ENCODE measurements at places on chromosomes 6 and 20. TPM values are rescaled to one million over a fixed set of nuclear protein-coding genes. Genes with fewer than 3 reads are reported as not detected.

OR2B6 gene
- not detected for total RNA-seq

C20orf202 gene
- 0.22 TPM for total RNA-seq

SMAP1 gene
- 27.6 TPM for total RNA-seq

HUS1B gene
- 1.1 TPM for total RNA-seq

C6orf58 gene
- total RNA-seq, result not detected

PAX1 gene
- not detected for total RNA-seq

IL17A gene
- not detected for total RNA-seq

PACRG gene
- 0.44 TPM for total RNA-seq

SLC26A8 gene
- total RNA-seq, result 0.80 TPM

VGLL2 gene
- not detected for total RNA-seq

DSP gene
- 77.0 TPM for total RNA-seq

ATP6V1G2 gene
- 2.7 TPM for total RNA-seq

OR2H1 gene
- total RNA-seq, result not detected

WFDC5 gene
- not detected for total RNA-seq

KCNK16 gene
- total RNA-seq, result not detected

POM121L2 gene
- 0.16 TPM for total RNA-seq

PLAGL2 gene
- 21.4 TPM for total RNA-seq

JPH2 gene
- total RNA-seq, result 0.81 TPM

CST4 gene
- not detected for total RNA-seq

KHDRBS2 gene
- 0.76 TPM for total RNA-seq

HSPA1L gene
- 1.9 TPM for total RNA-seq

DNA sequence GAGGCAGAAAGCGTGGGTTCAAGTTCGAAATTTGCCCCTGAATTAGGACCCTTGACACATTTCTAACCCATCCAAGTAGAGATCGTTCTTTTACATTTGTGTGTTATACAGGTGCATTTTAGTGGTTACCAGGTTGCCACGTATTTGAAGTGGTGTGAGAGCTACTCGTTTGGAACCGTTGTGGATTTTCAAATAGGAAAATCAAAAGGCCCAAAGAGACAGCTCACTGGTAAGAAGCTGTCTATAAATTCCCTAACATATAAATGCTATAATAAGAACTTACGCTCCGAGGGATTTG lies 1.6 kb upstream of the REV3L start:
- DNase-seq, result no peak

- DNase-seq, result no peak
Observed at GRCh38 chr6:125480571-125480970, 178.8 kb upstream of the HDDC2 start.

DNA sequence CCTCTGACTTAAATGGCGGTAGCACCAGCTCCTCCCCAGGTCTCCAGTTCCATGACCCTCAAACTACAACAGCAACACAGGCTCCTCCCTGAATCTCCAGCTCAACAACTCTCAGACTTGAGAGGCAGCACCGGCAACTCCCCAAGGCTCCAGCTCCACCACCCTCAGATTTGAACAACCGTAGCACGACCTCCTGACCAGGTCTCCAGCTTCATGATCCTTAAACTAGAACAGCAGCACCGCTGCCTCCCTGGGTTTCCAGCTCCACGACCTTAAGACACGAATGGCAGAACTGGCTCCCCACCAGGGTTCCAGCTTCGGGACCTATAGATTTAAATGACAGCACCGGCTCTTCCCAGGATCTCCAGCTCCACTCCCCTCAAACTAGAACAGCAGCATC lies 325.8 kb downstream of the PREX1 start:
- no peak for DNase-seq

GRCh38 chr20:19451231-19451922 lies 238.9 kb downstream of the SLC24A3 start:
- DNase-seq, result no peak

GRCh38 chr6:40998661-40999060 lies 40.4 kb downstream of the UNC5CL start:
- DNase-seq, result no peak

DNA sequence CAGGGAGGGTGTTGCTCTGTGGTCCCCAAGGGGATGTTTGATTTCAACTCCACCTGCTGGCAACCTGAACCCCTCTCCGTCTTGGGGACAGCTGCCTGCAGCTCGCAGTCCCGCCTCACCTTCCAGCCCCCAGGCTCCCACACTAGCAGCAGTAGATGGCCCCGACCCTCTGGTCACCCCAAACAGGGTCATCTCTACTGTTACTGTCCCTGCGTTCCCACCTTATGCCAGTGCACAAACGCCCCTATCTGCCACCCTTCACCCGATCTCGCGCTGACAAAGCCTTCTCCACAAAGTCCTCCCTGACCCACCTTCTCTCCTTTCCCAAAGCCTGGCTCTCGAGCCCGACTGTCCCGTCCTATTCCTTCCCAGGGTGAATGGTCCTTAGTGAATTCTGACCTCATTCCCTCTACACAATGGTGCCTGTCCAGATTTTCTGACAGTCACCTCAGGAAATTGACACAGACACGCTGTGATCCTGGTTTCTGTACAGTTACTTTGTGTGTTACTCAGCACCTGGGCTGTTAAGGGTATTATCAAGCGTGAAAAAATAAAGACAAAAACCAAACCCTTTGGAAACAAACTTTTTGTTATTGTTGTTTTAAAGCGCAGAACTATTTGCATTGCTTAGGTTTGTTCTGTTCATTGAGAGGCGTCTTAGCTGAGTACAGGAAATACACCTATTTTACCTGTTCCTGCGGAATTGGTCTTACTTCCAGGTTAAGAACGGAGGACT lies 728 bp downstream of the FUT9 start:
- no peak for DNase-seq

DNA sequence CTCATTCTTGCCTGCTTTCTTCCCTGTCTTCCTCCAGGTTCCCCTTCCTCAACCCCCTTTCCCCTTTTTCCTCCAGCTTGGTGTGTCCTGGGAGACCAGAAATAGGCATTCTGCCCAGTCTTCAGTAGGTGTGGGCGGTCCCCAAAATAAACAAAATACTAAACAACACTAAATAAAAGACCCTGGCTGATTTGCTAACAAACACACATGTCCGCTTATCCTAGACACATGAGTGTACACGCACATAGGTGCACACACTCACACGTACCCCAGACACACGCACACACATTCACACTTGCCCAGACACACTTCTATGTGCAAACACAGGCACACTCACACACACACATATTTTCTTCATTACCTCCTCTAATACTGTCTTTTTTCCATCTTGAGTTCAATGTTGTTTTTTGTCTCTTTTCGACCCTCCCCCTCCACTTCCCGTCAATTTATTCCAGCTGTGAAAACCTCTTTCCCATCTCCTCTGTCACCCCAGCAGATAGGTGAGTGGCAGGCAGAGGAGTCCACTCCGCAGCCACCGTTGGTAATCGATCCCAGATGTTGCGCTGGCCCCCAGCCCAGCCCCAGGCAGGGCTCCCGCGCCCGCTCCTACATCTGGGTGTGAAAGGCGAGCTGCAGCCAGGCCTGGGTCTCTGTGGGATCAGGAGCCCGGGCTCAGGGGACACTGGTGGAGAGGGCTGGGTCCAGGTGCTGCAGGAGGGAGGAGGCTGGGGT lies 56.9 kb upstream of the FOXP4 start:
- peak; percentile 41 for DNase-seq

- DNase-seq, result peak; percentile 52
Observed at GRCh38 chr20:56843817-56844216, 214.7 kb downstream of the TFAP2C start.

DNA sequence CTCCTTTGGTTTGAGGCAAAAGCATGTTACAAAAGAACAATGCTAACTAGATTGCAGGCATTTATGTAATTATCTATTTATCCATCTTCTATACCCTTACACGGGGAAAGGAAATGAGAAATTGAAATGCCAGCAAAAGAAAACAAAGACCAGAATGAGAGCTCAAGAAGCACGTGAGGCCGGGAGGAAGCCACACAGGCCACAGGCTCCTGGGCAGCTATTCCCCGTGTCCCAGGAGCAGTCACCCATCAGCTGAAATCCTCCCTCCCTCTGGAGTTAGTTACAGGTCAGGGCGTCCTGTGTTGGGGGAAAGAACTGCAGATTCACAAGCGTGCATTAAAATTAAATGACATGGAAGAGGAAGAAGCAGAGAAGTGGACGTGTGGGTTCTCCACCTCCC lies 64.7 kb upstream of the RPS6KA2 start:
- DNase-seq, result no peak

- no peak for DNase-seq
Observed at GRCh38 chr20:13331536-13331935, 110.5 kb downstream of the ISM1 start.

GRCh38 chr6:53894091-53894490 lies 99.3 kb downstream of the LRRC1 start:
- no peak for DNase-seq

DNA sequence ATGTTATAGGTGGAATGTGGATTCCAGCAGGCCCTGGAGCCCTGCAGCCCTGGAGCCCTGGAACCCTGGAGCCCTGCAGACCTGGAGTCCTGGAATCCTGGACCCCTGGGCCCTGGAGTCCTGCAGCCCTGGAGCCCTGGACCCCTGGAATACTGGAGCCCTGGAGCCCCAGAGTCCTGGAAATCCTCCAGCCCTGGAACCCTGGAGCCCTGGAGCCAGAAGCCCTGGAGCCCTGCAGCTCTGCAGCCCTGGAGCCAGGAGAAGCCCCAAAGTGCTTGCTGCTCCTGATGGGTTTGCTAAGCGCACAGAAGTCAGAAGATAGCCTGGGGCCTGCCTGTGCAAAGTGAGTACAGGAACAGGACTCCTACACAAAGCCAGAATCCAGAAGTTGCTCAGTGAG lies 223.1 kb upstream of the PDE10A start:
- DNase-seq, result no peak

DNA sequence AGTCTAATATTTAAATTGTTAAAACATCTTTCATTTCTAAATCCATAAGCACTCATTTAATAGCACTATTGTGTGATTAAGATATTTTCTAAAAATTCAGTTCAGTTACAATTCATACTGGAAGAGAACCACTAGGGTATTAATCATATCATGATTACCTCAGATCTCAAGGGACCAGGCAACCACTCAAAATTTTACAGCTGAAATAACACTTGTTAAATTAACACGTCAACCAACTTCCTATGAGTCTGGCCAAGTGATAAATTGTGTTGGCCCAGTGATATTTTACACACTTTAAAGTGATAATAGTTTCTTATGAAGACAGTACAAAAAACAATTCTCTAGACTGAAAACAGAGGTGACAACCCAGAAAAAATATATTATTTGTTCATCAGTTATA lies 869.0 kb upstream of the ADGRB3 start:
- no peak for DNase-seq

DNA sequence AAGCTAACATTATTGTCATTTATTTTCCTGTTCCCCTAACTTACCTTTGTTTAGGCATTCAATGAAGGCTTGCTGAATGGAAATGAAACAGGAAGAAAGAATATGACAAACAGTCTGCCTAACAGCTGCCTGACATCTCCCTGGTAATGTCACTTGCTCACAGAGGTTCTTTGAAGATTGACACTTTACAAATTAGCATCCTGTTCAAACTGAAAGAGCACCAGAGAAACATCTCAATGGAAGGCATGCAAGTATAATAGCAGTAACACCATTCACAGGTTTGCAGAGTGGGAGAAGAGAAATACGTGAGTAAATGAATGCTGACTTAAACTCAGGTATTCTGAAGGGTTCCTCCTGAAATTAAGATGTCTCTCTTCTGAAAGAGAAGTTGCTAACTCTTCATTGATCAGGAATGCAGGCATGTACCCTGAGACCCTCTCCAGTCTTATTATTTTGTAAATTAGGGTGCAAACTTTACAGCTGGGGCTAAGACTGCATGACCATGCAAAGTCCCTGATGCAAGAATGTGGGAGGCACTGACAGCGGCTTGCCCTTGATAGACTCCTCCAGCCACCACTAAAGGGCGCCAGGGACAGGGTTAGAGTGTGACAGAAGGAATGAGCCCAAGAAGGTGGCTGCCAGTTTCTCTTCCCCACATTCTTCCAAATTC lies 1.3 kb upstream of the SMLR1 start:
- peak; percentile 46 for DNase-seq

- DNase-seq, result no peak
Observed at GRCh38 chr6:35674594-35674993, 14.1 kb downstream of the FKBP5 start.

DNA sequence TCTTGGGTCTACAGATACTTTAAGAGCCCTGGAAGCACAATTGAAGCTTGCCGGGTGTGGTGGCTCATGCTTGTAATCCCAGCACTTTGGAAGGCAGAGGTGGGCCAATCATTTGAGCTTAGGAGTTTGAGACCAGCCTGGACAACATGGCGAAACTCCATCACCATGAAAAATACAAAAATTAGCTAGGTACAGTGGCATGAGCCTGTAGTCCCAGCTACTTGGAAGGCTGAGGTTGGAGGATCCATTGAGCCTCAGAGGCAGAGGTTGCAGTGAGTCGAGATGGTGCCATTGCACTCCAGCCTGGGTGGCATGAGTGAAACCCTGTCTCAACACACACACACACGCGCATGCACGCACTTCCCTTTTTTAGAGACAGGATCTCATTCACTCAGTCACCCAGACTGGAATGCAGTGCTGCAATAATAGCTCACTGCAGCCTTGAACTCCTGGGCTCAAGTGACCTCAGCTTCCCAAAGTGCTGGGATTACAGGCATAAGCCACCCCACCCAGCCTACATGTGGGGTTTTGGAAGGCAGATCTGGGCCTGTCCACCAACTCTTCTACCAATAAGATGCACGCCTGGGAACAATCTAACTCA lies 182.5 kb upstream of the JARID2 start:
- DNase-seq, result no peak

- DNase-seq, result no peak
Observed at GRCh38 chr6:52724042-52724405, 39.3 kb downstream of the GSTA2 start.

DNA sequence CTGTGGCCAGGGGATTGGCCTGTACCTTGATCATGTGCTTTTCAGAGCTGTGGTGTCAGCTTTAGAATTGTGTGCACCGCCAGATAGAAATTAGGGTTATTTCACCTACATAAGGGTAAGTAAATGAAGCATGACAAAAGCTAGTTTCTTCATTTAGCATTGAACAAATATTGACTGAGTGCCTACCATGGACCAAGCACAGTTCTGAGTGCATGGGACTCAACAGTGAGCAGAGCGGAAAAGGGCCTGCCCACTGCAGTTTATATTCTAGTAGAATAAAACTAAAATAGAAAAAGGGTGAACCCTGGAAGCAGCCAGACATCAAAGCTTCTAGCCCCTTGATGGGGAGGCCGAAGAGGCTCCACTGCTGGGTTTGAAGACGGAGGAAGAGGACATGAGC lies 25.6 kb downstream of the ECT2L start:
- DNase-seq, result no peak

DNA sequence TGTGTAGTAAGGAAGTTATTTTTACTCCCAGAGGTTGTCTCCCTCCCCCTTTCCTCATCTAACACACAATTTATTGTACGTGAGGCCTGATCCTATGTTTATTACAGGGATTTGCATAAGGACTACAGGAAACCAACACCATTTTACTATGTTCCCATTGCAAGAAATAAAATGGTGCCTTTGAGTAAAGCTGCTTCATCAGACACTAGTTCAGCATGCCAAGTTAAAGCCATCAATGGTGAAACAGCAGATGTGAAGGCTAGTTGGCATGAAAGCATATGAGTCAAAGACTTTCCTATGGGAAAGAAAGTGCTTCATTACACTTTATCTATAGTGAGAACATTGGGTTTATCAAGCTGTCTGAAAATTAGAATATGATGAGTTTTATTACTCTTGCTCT lies 543.0 kb downstream of the GRIK2 start:
- no peak for DNase-seq

GRCh38 chr6:41673704-41674000 lies 35.4 kb downstream of the MDFI start:
- DNase-seq, result no peak

GRCh38 chr6:158977382-158977781 lies 22.6 kb downstream of the RSPH3 start:
- DNase-seq, result no peak
